ENCODE measurements at places on chromosomes 7 and 10.

DNA sequence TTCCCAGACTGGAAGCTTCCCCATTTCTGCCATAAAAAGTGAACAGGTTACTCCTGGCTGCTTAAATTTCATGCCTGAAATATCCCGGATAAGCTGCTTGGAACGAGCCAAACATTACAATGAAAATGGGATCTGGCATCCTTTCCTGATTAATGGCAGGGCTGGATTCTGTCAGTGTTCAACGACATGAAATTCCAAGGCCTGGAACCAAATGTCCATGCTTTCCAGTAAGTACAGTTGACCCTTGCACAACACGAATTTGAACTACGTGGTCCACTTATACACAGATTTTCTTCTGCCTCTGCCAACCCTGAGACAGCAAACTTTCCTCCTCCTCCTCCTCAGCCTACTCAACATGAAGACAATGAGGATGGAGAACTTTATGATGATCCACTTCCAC lies 65.4 kb downstream of the SGMS1 start:
- peak; percentile 18 for DNase-seq

GRCh38 chr7:92313055-92313454 lies 67.3 kb downstream of the ANKIB1 start:
- DNase-seq = no peak

DNA sequence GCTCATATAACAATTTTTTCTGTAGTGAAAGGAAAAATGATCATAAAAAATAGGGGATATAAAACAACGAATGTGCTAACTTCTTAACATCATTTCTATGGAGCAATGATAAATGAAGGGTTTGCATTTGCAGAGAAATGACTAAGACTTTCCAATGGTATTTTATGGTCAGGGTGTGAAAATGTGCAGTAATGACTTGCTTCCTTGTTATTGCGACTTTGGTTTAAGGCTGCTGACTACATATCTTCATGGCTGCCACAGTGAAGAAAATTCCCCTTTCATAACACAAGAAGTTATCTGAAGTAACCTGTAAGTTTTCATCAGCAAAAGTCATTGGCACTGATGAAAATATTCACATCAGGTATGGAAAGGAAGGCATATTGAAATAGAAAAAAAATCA lies 166.1 kb upstream of the NRG3 start:
- DNase-seq = no peak

DNA sequence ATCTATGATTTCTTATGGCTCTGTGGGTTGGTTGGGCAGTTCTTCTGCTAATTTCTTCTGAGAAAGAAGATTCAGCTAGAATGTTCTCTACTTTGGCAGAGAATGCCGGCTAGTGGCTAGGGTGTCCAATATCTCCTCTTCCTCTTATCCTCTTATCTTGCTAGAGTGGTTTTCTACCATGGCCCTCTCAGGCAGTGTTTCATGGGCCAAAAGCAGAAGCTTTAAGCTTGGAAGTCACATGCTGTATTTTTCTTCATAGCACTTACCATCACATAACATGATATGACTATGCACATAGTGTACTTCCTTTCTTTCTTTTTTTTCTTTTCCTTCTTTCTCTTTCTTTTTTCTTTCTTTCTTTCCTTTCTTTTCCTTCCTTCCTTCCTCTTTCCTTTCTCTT lies 140.0 kb downstream of the ITGB8 start:
- no peak for DNase-seq

DNA sequence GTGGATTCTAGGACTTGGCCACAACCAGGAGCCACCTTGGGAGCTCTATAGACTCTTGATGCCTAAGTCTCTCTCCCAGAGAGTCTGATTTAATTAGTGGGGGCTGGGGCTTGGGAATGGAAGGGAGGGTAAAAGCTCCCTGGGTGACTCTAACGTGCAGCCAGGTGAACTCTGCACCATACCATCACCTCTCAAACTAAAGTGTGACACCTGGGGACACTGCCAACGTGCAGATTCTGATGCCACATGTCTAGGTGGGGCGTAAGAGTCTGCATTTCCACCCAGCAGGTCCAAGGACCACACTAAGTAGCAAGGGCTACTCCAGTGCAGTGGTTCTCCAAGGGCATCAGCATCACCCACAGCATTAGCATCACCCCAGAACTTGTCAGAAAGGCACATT lies 28.3 kb downstream of the LRRC20 start:
- no peak for DNase-seq

- no peak for DNase-seq
Measured at GRCh38 chr10:110651044-110651958, 7.2 kb downstream of the RBM20 start.

- DNase-seq = no peak
Measured at GRCh38 chr7:7653593-7654187, 13.1 kb downstream of the UMAD1 start.

GRCh38 chr10:35504132-35504531 lies 101.0 kb upstream of the GJD4 start:
- DNase-seq = no peak

- no peak for DNase-seq
Measured at GRCh38 chr7:388023-388960, 98.3 kb downstream of the FOXL3 start.

DNA sequence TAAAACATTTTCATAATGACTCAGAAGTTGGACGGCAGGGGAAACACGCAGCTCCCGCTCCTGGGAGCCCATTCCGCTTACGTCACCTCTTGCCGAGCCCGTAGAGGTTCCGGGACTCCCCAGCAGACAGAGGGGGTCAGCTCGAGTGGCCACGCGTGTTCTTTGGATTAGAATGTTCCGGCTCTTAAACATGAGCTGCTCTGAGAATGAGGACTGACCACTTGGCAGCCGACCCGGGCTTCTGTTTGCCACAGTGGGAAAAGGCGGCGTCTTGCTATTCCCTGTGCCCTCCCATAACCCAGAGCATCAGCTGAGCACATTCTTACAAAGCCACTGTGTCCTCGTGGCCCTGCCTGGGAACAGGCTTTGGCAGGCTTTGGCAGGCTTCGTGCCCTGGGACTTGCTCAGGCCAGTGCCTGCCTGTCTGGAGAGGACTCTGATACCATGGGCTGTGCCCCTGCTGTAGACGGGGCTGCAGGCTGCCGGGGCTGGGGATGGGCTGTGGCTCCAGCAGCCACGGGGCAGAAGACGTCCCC lies 40.1 kb downstream of the PFKP start:
- peak; percentile 33 for DNase-seq

GRCh38 chr7:8117195-8117594 lies 144.8 kb downstream of the ICA1 start:
- DNase-seq = no peak

DNA sequence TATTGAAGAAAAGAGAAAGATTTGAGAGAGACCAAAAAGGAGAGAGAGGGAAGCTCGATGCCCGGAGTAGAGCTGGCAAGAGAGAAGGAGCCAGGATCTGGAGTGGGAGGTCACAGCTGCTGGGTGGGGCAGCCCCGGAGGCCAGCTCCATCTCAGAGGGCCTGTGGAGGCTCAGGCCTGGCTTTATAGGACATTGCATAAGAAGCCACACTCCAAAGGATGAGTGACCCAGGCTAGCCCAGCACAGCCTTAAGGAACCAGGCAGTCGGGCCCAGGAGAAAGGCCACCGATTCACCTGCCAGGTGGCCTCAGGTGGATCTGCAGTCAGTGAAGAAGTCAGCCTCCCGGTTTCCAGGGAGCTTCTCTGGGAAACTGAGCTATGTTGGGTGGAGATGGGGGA lies 676 bp downstream of the PLAC9 start:
- peak; percentile 56 for DNase-seq

- peak; percentile 53 for DNase-seq
Measured at GRCh38 chr7:155643804-155644177, 670 bp upstream of the RBM33 start.

GRCh38 chr7:31962246-31962645 lies 108.0 kb downstream of the PDE1C start:
- no peak for DNase-seq

- DNase-seq = no peak
Measured at GRCh38 chr7:28314841-28315240, 97.5 kb upstream of the CREB5 start.

DNA sequence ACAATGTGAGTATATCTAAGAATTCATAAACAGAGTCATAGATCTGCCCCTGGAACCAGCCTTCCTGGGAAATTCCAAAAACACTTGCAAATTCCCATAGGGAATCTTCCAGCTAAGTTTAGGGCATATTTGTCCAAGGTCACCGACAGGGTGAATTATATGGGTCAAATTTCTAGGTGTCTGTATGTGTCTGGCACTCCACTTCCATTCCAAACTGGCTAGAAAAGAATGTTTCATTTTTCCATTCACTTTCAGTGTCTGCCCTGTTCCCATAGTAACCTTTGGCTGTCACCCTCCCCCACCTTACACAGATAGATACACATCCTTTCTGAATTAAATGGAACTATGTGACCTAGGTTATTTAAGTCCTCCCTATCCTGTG lies 230.9 kb downstream of the CREB5 start:
- peak; percentile 18 for DNase-seq

DNA sequence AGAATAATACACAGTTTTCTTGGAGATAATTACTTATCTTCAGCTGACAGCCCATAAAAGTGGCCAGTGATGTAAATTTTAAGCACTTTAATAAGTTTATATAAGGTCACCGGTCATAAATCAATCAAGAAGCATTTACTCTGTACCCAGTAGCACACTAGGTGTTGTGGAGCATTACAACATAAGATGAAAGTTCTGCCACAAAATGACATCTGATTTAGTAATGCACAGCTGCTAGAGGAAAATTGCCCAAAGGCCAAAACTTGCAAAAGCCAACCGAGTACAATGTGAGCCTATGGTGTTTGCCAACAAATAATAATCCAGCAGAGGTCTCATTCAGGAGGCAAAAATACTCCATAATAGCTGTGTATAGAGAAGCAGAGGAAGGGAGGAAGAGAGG lies 63.6 kb downstream of the GPR37 start:
- no peak for DNase-seq

DNA sequence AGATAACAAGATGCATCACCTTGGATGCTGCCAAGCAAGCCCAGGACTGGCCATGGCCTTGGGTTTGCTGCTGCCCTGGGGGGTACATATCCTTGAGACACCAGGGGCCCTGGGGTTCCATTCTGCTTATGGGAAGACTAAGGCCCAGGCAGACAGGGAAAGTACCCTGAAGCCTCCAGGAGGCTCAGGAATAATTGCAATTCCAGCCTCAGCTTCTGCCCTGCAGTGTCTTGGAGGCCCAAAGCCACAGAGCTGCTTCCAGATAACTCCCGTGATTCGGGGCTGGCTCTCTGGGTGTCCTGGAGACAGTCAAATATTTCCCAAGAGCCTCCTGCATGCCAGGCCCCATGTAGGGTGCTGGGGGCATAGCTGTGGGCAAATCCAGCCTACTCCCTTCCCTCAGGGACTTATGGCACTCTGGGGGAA lies 22.6 kb downstream of the MYL10 start:
- no peak for DNase-seq

GRCh38 chr7:34718867-34719266 lies 60.8 kb downstream of the NPSR1 start:
- no peak for DNase-seq

- no peak for DNase-seq
Measured at GRCh38 chr7:38681882-38682281, 50.7 kb upstream of the AMPH start.

DNA sequence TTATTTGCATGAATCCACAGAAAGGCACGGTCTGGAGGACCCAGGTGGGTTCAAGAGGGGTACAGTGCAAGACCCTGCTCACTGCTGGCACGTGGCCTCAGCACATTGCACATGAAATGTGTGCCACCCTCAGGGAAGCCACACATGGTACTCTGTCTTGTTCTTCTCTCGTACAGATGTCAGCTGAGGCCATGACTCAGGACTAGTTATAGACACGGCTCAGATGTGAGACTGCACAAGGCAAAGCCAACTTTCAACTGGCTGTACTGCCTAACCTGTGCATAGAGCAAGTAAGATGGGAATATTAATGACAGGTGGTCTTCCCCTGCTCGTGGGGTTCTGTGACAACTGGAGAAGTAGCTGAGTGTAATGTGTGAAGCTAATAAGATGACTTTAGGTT lies 249.4 kb upstream of the CTBP2 start:
- DNase-seq = no peak

DNA sequence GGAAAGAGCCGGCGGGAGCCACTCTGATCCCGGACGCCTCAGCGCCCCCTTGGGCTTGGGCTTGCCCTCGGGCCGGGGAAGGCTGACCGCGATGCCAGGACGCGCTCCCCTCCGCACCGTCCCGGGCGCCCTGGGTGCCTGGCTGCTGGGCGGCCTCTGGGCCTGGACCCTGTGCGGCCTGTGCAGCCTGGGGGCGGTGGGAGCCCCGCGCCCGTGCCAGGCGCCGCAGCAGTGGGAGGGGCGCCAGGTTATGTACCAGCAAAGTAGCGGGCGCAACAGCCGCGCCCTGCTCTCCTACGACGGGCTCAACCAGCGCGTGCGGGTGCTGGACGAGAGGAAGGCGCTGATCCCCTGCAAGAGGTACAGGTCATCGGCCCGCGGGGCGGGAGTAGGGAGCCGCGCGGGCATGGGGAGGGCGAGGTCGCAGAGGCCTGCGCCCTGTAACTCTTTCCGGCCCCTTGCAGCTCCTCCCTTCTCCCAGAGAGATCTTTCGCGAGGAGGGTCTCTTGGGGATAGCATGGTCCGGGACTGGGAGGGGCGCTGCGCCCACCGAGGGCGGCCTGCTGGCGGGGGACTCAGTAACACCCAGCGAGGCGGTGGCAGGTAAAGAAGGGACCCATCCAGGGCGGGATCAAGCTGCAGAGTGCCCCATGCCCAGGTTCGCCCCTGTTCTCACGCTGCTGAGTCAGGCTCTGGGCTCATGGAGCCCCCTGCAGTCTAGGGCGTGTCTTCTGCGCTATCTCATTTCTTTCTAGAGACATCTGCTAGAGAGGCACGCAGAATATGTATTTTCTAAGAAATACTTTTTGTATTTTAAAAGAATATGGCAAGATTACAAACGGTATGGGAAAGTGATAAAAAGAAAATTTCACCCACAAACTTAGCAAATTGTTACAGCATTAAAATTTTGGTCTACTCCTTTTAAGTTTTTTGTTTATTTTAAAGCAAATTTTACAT lies 687 bp downstream of the EPDR1 start:
- peak; percentile 50 for DNase-seq

- no peak for DNase-seq
Measured at GRCh38 chr7:47714669-47715607, 133.0 kb upstream of the TNS3 start.

- no peak for DNase-seq
Measured at GRCh38 chr10:50614444-50615137, 9.2 kb downstream of the SGMS1 start.

- no peak for DNase-seq
Measured at GRCh38 chr7:139361523-139361922, 1.8 kb downstream of the LUC7L2 start.

DNA sequence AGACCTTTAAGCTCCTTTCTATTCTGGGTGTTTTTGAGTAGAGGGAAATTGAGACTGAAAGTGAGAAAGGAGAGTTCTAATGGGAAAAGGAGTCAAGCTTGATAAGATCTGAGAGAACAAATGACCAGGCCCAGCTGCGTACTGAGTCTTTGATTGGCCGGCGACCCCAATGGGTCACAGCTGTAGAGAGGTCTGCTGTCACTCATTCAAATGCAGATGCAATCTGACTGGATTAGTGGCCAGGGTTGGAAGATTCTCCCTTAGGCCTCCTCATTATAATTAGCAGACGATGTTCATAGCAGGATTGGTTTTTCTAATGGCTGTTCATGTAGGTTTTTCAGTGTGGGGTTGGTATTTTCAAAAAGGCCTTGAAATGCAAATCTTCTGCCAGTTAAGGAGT lies 127.2 kb upstream of the SLC25A13 start:
- DNase-seq = no peak

- no peak for DNase-seq
Measured at GRCh38 chr7:28207486-28208158, 27.0 kb upstream of the JAZF1 start.
